ENCODE measurements at places on chromosomes 11 and 22.

- no peak for DNase-seq
Measured at GRCh38 chr11:40161854-40162410, 1297.5 kb downstream of the LRRC4C start.

DNA sequence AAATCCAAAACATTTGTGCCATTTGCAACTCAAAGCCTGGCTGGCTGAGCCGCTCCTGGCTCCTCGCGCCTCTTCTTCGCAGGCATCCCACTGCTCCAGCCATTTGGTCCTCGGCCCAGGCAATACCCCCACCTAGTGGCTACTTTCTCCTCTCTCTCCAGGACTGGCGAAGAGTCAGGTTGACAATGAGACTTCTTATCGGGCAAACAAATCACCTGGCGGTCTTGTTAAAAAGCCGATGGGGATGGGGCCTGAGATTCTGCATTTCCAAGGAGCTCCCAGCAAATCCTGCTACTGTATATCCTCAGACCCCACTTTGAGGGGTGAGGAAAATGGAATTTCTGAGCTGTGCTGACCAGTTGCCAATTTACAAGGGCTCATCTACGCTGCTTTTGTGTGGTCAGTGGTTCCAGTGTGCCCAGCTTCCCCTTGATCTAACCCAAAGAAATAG lies 89.0 kb downstream of the ISX start:
- no peak for DNase-seq

DNA sequence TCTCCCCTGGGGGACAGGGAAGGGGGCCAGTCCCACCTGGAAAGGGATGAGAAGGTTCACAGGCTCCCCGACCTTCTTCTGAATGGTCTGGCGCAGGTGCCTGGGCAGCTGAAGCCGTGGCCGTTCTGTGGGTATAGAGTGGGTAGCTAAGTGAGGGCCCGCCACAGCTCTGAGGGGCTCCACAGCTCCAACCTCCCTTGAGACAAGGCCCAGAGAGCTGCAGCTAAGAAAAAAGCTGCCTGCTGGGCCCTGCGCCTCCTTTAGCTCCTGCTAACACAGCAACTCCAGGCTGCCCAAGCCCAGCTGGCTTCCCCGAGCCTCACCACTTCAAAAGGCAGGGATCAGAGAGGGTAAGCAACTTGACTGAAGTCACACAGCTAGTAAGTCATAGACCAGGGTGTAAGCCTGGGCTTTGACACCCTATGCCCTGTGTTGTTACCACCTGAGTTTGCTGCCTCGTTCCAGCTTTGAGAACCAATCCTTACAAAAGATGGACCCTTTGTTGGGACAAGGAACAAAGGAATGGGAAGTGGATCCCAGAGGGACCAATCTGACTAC lies 18.5 kb downstream of the MYBPC3 start:
- no peak for DNase-seq

GRCh38 chr11:60251485-60252212 lies 8.7 kb upstream of the MS4A4E start:
- DNase-seq = no peak

DNA sequence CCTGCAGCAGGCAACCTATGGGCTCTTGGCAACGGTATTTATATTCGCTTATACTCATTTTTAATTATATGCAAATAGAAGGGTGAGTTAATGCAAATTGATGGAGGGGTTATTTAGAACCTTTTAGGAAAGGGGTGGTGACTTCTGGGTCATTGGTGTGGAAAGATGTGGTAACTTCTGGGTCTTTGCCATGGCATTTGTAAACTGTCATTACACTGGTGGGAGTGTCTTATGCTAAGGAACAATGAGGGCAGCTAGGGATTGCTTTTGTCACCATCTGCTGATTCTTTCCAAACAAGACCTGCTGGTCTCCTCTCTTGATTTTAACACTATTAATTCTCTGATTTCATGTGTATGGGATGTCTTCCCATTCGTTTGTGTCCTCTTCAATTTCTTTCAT lies 11.7 kb upstream of the KAT5 start:
- DNase-seq = no peak

DNA sequence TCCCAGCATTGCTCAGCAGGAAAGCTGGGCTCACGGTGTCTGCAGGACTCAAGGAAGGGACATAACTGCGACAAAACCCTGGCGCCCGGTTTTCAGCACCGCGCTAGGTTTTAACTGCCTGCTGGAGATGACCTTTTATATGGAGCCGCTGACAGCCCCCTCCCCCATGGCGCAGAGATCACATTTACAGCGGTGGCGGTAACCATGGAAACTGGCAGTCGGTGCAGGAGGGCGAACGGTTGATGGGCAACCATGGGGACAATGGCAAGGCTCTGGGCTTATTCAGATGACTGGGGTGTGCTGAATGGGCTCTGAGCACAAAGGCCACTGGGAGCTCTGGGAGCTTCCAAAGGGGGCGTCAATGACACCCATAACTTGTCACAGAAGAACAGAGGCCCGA lies 37.2 kb downstream of the CELSR1 start:
- DNase-seq = no peak

DNA sequence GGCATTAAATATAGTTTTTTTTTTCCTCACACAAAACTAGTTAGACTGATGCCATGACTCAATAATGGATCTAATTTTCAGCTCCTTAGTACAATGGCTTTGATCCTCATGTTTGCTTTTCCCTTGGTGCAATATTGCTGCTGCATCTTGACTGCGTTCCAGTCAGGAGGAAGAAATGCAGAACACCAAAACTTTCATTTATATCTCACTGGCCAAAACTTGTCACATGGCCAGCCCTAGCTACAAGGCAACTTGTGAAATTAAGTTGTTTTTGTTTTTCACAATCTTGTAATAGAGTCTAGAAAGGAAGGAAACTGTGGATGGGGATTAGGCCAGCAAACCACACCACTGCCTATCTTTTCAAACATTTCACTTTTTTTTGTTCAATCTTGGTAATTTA lies 36.7 kb downstream of the SMC1B start:
- DNase-seq = no peak

- no peak for DNase-seq
Measured at GRCh38 chr22:47591709-47592108, 829.3 kb downstream of the TBC1D22A start.

GRCh38 chr11:3129181-3129590 lies 35.9 kb downstream of the OSBPL5 start:
- no peak for DNase-seq

DNA sequence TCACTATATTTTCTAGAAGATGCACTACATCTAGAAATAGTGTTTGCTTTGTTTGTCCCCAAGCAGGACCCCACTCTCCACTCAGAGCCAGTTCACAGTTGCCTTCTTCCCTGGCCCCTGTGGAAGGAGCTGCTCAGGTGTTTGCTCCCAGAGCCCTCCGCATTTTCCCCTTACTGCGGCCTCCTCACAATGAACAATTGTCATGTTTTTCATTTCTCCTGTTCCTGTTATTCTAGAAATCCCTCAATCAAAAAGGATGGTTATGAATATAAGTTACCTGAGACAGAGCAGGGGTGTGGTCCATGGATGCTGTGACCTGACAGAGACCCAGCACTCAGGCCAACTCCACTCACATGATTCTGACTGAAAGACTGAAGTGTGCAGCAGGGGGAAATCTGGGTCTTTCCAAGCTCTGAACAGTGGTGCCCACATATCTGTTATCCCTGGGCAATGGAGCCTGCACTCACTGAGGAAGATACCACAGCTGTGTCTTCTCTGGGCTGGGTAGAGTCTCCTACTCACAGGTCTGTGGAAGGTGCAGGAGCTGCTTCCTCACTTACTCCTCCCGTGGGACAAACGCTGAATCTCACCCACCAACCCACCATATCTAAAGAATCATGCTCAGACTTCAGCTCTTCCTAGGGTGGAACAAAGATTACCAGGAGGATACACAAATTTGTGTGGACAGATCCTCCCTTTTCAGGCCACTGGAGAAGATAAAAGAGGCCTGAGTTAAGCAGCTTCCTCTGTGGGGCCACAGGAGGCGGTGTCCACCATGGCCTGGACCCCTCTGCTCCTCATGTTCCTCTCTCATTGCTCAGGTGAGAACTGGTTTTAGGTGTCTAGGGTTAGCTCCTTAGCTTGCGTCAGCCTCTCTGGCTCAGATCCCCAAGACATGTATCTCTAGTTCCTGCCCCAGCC lies 87.1 kb upstream of the TOP3B start:
- no peak for DNase-seq

- DNase-seq = peak; percentile 47
Measured at GRCh38 chr22:30386960-30387827, at the start of gene RNF215. Gene RNF215, minus strand, starts transcription at chr22:30387411. Its CDS starts 98 bp downstream, at chr22:30387313.

- DNase-seq = peak; percentile 57
Measured at GRCh38 chr22:32957200-32957803, 100.9 kb downstream of the SYN3 start.

- no peak for DNase-seq
Measured at GRCh38 chr11:33747979-33748378, 11.8 kb upstream of the CD59 start.

DNA sequence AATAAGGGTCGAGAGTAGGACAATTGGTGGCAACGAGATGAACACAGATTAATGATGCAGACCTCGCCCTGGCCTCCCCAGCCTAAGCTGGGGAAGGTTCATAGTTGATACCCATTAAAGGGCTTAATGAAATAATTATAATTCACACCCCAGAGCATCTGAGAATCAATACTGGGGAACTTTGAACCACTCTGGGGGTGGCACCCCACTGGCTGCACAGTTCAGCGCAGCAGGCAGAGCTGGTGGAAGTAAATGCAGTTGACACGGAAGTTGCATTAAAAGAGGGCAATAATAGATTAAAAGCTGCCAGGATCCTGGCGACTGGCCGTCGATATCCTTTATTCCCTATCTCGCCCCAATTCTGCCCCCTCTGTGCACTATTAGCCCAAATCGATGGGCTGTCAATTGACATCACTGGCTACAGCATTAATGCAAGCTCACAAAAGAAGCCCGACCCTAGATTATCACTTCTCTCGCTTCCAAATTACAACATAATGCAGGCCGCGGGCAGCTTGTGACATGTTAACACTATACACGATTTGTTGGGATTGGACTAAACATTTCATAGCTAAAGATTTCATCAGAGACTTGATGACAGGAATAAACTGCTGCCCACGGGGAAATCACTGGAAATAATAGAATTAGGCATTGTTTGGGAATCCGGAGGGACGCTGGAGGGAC lies 14.5 kb downstream of the HSPA8 start:
- DNase-seq = no peak

GRCh38 chr11:35276396-35277145 lies 137.6 kb downstream of the CD44 start:
- DNase-seq = no peak

DNA sequence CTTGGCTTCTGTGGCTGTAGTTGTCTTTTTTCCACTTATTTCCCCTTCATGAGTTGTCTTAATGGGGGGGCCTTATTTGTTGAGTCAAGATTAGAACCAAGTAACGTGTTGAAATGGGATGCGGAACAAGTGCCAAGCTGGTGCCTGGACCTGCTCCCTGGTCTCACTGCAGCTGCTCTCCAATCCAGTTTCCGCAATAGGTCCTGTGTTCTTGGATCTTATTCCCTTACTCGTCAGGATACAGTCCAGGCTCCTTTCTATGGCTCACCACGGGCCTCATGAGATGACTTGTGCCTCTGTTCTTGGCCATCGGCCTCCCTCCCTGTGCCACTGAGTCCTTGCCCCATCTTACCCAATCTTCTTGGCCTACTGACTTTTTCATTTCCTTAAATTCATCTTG lies 159.6 kb upstream of the CADM1 start:
- DNase-seq = no peak
